Naive B cell (primary cell): ENCODE measurements at places on chromosomes 11 and 22.

DNA sequence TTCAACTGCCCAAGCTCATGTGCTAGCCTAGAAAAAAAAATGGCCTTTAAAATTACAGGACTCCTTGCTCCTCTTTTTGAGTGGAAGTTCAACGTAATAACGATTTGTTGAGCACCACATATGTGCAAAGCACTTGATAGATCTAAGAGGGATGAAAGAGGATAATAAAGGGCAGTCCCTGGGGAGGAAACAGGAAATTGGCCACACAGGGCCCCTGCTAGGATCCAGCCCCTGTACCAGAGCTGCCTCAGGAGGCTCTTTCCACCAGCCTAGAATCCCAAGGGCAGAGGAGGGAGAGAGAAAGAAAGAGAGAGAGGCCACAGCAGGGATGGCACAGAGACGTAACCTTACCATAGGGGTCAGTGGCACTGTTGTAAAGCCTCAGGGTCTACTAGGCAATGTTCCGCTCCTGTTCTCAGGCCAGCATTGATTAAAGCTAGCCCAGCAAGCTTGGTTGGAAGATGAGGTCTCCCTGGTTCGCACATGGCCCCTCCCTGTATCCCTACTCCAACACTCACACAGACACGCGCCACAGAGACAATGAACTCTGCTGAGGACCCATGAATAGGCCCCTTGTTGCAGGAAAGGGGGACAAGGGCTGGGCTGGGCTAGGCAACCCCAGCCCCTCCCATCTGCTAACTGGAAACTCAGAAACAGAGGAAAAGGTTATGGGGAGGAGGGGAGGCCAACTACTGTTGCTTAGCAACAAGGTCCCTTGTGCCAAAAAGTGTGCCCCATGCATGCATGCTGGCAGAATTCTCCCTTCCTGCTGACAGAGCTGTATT is at the start of gene TMPRSS5:
Gene TMPRSS5, minus strand, starts transcription at position 438 of the 785 bp plus-strand sequence. Its CDS starts 84 bp downstream, at position 354.
- no peak for DNase-seq

- DNase-seq: no peak
These were observed 444.4 kb downstream of the BUD13 start for GRCh38 chr11:116328391-116328790.

- DNase-seq: no peak
These were observed 12.9 kb upstream of the ARHGAP42 start for GRCh38 chr11:100674212-100674611.

GRCh38 chr22:21867528-21868266 is at the start of gene MAPK1:
MAPK1 (minus strand) TSS chr22:21867645; CDS start chr22:21867440, 205 bp downstream.
- DNase-seq: peak; percentile 96

GRCh38 chr11:95760941-95761340 is 28.6 kb downstream of the FAM76B start:
- DNase-seq: no peak

GRCh38 chr11:37857726-37858125 is 1259.7 kb upstream of the RAG2 start:
- no peak for DNase-seq

- DNase-seq: no peak
These were observed 175.3 kb downstream of the C11orf87 start for GRCh38 chr11:109597336-109597735.

- no peak for DNase-seq
These were observed 3.8 kb downstream of the MPEG1 start for GRCh38 chr11:59208956-59209355.

DNA sequence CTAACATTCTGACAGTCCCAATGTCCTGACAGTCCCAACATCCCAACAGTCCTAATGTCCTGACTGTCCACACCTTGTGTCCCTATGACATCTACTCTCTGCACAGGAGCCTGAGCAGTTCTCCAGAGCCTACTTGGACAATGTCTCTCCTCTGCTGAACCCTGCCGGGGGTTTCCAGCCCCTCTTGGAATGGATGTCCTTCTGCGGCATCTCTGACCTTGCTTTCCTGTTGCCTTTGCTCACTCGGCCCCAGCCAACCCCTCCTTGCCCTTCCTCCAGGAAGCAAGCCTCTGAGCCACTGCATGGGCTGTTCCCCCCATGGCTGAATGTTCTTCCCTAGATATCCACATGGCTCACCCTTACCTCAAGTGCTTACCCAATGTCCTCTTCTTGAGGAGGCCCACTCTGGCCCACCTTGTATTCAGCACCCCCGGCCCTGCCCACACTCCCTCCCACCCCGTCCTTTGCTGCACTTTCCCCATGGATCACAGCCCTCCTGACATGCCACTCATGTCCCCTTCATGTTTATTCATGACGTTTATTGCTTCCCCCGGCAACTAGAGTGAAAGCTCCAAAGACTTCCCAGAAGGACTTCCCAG is 59.5 kb downstream of the DHCR7 start:
- no peak for DNase-seq

GRCh38 chr22:37313376-37314314 is 31.3 kb downstream of the CYTH4 start:
- no peak for DNase-seq

DNA sequence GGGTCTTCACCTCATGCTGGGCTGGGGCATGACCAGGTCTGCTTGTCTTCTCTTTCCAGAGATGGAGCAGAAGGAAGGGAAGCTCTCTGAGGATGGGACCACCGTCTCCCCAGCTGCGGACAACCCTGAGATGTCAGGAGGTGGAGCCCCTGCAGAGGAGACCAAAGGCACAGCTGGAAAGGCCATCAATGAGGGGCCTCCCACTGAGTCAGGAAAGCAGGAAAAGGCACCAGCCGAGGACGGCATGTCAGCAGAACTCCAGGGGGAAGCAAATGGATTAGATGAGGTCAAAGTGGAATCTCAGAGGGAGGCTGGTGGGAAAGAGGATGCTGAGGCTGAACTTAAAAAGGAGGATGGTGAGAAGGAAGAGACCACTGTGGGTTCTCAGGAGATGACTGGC is 5.2 kb downstream of the SMTNL1 start:
- DNase-seq: no peak

GRCh38 chr11:15775015-15775541 is 581.3 kb downstream of the SOX6 start:
- no peak for DNase-seq

GRCh38 chr11:45379162-45379863 is 93.2 kb upstream of the SYT13 start:
- no peak for DNase-seq

DNA sequence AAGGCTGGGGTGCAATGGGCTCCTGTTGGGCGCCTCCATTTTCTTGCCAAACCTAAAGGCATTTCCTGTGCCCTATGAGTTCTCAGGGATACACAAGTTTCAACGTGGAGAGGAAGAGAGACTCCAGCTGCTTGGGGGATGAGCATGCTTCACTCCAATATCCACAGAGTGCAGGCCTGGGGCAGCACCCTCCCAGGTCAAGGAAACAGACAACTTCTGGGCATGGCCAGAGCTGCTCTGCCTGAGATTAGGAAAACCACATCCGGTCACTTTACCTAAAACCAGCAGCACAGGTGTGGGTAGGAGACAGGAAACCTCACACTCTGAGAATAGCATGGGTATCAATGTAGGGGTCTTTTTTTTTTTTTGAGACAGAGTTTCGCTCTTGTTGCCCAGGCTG is 28.7 kb downstream of the TMEM184B start:
- DNase-seq: no peak

GRCh38 chr22:22906907-22907550 is 19.4 kb downstream of the IGLL5 start:
- no peak for DNase-seq

- no peak for DNase-seq
These were observed 2.2 kb upstream of the MRGPRG start for GRCh38 chr11:3220521-3221407.

- no peak for DNase-seq
These were observed 10.0 kb downstream of the SLC29A2 start for GRCh38 chr11:66361502-66361941.

- no peak for DNase-seq
These were observed 44.9 kb upstream of the CARS1 start for GRCh38 chr11:3101921-3102640.

DNA sequence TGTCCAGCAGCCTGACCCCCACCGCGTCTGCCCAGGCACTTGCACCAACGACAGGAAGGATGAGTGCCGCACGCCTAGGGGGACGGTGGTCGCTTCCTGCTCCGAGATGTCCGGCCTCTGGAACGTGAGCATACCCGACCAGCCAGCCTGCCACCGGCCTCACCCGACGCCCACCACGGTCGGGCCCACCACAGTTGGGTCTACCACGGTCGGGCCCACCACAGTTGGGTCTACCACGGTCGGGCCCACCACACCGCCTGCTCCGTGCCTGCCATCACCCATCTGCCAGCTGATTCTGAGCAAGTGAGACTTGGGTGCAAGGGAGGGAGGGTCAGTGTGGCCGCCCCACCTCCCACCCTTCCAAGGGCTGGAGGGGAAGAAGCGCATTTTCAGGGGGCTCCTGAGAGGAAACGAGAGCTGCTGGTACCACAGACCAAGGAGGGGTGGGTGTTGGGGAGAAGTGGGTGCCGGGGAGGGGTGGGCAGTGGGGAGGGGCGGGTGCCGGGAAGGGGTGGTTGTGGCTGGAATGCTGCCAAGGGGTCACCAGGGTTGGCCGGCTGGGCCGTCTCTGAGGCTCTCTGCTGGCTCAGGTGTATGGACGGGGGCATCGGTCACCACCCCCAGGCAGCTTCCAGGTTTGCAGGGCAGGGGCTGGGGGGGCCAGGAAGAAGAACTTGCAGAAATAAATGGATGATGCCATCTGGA is 27.7 kb upstream of the MUC5B start:
- DNase-seq: no peak

GRCh38 chr11:1516273-1517067 is 29.9 kb upstream of the MOB2 start:
- no peak for DNase-seq

- no peak for DNase-seq
These were observed 1.5 kb downstream of the ZNF143 start for GRCh38 chr11:9462172-9462799.

DNA sequence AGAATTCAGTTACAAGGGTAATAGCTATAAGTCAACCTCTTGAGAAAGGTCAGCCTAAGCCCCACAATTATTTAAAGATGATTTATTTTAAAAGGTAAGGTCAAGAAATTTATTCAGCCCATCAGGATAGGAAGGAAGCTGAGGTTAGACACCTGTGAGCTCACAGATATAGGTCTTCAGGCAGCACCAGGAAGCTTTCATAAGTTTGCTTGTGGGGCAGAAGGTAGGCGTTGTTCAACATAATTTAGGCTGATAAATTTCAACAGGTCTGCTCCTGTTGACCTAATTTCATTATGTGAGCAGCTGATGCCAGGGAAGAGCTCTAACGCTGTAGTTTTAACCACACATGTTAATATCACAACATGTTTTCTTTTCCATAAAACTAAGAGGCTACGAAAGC is 118.1 kb upstream of the APOA1 start:
- DNase-seq: no peak

DNA sequence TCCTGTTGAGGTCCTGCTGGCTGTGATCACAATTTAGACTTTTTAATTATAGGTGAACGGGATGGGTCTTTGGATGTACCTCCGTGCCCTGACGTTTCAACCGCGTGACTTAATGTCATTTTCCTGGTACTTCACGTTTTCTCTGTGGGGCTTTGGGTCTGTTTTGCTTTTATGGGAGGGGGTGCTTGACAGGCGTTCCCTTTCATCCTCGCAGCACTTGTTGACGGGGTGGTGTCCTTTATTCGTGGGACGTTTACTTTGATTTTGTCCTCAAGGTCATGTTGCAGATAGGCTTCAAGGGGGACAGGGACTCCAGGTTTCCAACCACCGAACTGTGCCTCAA is 994 bp downstream of the PPP6R3 start:
- no peak for DNase-seq

- no peak for DNase-seq
These were observed 62.9 kb upstream of the CARD18 start for GRCh38 chr11:105202422-105202821.

- no peak for DNase-seq
These were observed 60.9 kb upstream of the EIF3D start for GRCh38 chr22:36589856-36590255.

DNA sequence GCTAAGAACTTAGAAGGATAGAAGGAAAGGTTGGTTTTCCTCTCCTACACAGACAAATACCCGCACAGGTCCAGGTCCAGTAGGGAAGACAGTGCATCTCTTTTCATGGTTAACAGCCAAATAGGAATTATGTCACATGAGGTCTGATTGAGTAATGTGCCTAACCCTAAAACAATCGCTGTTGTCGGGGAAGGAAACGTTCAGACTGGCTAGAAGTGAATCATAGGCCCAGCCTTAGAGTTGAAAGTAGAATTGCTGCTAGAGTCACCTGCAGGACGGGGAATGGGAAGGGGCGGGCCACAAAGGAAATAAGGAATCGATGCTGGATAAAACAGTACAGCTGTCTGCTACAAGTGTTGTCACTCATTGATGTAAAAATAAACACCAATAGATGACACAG is 12.4 kb upstream of the HTATIP2 start:
- DNase-seq: no peak

GRCh38 chr11:32053151-32053888 is 37.6 kb upstream of the RCN1 start:
- no peak for DNase-seq

DNA sequence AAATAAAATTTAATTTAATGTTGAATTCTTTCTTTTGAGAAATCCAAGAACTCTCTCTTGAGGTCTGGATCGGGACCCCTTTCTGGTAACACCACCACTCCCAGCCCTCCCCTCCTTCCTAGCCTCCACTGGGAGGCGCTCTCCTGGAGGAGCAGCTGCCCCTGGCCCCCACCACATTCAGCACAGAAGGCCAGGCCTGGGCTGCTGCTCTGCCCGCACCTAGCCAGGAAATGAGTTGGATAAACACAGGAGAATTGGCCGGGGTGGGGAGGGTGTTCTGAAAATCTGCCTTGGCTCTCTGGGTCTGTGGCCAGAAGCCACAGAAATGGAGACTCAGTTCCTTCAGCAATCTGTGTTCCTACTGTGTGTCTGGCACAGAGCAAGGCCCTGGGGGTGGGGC is 31.2 kb downstream of the C22orf42 start:
- DNase-seq: no peak

DNA sequence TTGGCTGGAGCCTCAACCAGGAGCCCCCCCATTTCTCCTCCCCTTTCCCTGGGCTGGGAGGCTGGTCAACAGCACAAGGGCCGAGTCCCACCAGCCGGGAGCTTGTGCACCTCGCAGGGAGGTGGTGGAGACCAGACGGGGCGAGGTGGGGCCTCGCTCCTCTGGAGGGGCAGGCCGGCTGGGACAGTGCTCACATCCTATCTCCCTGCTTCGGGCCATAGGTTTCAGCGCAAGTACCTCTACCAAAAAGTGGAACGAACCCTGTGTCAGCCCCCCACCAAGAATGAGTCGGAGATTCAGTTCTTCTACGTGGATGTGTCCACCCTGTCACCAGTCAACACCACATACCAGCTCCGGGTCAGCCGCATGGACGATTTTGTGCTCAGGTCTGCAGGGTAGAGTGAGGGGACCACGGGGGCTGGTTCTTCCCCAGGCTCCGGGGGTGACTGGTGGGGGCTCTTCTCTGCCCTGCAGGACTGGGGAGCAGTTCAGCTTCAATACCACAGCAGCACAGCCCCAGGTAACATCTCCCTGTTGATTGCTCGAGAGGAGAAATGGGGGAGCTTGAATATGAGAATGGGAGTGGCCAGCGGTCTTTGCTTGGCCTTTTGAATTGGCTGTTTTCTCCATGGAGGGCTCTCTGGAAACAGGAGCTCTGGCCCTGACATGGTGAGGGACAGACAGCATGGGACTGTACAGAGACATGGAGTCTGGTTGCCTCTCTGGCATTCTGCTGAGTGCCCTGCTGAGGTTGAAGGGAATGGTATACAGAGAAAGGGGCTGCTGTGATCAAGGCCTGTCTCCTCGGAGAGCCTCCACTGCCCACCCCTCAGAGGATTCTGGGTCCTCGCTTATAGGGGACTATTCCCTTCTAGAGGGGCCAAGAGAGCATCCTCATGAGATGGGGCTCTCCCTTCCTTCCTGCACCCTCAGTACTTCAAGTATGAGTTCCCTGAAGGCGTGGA is 3.3 kb downstream of the SIDT2 start:
- no peak for DNase-seq

GRCh38 chr22:24954856-24955255 is 2.3 kb downstream of the KIAA1671 start:
- DNase-seq: no peak
